ENCODE measurements at places on chromosomes 12 and 14. TPM values are rescaled to one million over a fixed set of nuclear protein-coding genes. Genes with fewer than 3 reads are reported as not detected.

CCDC175 gene
- total RNA-seq, result not detected

SOAT2 gene
- not detected for total RNA-seq

VDR gene
- total RNA-seq, result 24.0 TPM

KRT6C gene
- total RNA-seq, result not detected

- H3K4me3 ChIP-seq, result no peak overlapping the region
- H3K4me1 ChIP-seq, result no peaks in the 10 kb centered on the region
- H3K27ac ChIP-seq, result no peak overlapping the region
These were observed 107.6 kb upstream of the SYT1 start for GRCh38 chr12:78756936-78757335.

GRCh38 chr14:61238611-61239245 is 42.4 kb downstream of the TMEM30B start:
- no peaks in the 10 kb centered on the region for H3K36me3 ChIP-seq
- no peak for DNase-seq
- H3K4me3 ChIP-seq, result no peak overlapping the region

- H3K4me3 ChIP-seq, result no peak overlapping the region
- no peaks in the 10 kb centered on the region for H3K27me3 ChIP-seq
- DNase-seq, result no peak
- H3K4me1 ChIP-seq, result no peaks in the 10 kb centered on the region
- H3K27ac ChIP-seq, result no peak overlapping the region
These were observed 102.1 kb downstream of the BCL11B start for GRCh38 chr14:99169776-99170356.

DNA sequence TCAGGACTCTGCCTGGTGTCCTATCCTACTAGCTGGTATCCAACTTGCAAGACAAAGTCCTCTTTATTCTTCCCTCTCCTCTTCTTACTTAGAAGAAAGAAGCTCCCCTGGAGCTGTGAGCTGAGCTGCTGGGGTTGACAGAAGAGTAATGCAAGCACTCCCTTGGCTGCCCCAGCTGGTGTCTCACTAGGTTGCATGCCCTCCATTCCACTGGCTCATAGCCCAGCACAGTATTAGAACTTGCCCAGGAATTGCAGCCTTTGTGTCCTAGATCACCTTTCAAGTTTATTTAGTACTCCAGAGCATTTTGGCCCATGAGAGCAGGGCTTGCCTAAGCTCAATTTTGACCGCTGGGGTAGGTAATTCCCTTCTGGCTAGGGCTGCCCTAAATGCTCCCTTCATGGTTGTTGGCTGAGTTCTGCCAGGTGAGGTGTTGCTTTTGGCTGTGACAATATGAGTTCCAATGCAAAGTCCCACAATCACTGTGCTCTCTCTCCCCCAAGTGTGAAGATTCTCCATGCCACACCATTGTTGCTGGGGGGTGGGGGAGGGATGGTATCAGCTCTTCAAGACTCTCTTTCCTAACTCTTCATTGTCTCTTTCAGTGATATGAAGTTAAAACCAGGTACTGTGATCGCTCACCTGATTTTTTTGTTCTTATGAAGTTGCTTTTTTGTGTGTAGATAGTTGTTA is 317.4 kb upstream of the DDHD1 start:
- no peaks in the 10 kb centered on the region for H3K36me3 ChIP-seq
- H3K4me3 ChIP-seq, result no peak overlapping the region
- peaks cover 9% of the 10 kb centered on the region for H3K4me1 ChIP-seq
- H3K27me3 ChIP-seq, result no peaks in the 10 kb centered on the region
- peak; percentile 79 for DNase-seq

GRCh38 chr14:99516156-99516870 is 35.1 kb downstream of the CCNK start:
- no peak overlapping the region for H3K4me3 ChIP-seq
- no peaks in the 10 kb centered on the region for H3K27me3 ChIP-seq
- H3K36me3 ChIP-seq, result no peaks in the 10 kb centered on the region
- H3K27ac ChIP-seq, result no peak overlapping the region

DNA sequence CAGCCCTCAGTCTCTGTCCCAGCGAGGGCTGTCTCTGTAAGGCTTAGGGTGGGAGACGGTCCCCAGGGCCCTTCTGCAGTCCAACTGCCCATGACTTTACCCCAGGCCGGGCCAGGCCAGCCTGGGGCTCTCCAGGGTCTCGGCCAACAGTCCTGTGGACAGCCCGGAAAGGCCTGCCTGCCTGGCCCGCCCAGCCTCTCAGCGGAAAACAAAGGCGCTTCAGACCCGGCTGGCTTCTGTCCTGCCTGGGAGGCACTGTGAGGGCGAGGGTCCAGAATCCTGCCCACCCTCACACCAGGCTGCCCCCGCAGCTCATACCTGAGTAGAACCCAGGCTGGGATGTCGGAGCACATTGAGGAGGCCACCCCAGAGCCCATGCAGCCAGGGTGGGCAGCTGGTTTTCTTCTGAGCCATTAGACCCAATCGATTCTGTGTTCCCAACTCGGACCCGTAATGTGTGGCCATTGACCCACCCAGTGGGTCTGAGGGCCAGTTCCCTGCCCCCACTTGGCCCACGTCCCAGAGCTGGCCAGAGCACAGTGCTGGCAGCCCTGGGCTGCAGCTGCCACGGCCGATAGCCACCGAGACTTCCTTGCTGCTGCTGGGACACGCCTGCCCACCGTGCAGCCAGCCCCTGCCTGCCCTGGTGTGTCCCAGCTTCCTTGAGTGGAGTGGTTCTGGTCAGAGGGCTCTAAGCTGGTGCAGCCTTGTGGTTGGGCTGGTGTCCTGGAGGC is 1.6 kb downstream of the CRIP2 start:
- no peak overlapping the region for H3K4me3 ChIP-seq
- H3K27ac ChIP-seq, result peak overlapping the region; percentile 76
- DNase-seq, result no peak
- peaks cover 55% of the 10 kb centered on the region for H3K4me1 ChIP-seq
- no peaks in the 10 kb centered on the region for H3K27me3 ChIP-seq

DNA sequence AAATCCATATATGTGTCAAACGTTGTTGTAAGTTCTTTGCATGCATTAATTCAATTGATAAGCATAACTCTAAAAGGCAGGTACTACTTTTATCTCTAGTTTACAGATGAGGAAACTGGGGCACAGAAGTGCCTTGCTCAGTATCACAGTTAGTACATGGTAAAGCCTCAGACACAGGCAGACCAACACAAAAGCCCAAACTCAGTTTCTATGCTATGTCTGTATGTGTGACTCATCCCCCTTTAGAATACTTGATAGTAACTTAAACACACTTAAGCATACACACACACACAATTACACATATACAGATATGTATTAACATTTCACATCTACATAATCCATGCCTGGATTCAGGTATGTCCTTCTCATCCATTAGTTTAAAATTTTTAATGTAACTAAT is 88.0 kb downstream of the EPS8 start:
- DNase-seq, result no peak
- H3K4me3 ChIP-seq, result no peak overlapping the region
- no peaks in the 10 kb centered on the region for H3K36me3 ChIP-seq
- no peak overlapping the region for H3K27ac ChIP-seq
- peaks cover 4% of the 10 kb centered on the region for H3K4me1 ChIP-seq

DNA sequence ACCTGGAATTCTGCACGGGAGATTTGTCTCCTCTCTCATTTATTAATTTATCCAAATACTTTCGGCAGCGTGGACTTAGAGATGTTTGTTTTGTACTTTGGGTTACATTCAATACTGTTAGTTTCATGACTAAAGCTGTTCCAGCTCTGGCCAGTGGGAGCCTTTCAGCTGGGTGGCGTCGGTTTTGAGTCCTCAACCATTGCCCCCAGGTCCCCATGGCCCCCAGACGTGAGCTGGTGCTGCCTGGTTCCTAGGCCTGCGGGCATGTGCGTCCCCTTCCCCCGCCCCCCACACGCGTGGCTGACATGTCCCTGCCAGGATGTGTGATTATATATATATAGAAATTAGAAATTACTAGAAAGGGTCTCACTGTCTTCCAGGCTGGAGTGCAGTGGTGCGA is 48.2 kb downstream of the KIF26A start:
- H3K27ac ChIP-seq, result no peak overlapping the region
- H3K36me3 ChIP-seq, result no peaks in the 10 kb centered on the region
- no peak overlapping the region for H3K4me3 ChIP-seq
- DNase-seq, result no peak
- H3K4me1 ChIP-seq, result no peaks in the 10 kb centered on the region
- H3K27me3 ChIP-seq, result no peaks in the 10 kb centered on the region

- H3K27ac ChIP-seq, result no peak overlapping the region
- H3K4me3 ChIP-seq, result no peak overlapping the region
- no peaks in the 10 kb centered on the region for H3K4me1 ChIP-seq
- no peaks in the 10 kb centered on the region for H3K27me3 ChIP-seq
These were observed 27.4 kb downstream of the BCL2L14 start for GRCh38 chr12:12097891-12098690.

DNA sequence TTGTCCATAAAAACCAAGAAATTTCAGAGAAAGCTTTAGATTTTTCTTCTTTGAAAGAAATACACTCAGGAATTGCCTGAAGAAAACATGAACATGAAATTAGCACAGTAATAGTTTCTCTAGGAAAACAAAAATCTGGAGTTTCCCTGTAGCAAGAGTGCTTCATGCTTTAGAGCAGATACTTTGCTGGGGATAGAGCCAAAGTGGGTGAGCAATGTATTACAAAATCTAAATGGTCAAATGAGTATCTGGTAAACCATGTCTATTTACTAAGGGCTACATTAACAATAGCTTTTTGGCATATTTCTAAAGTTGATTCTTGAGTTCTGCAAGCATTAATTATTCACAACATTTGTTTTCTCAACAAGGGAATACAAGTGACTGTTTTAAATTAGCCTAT is 26.2 kb downstream of the AVPR1A start:
- H3K4me3 ChIP-seq, result no peak overlapping the region
- no peak overlapping the region for H3K27ac ChIP-seq
- H3K36me3 ChIP-seq, result no peaks in the 10 kb centered on the region
- DNase-seq, result no peak
- H3K4me1 ChIP-seq, result no peaks in the 10 kb centered on the region

- peaks cover 70% of the 10 kb centered on the region for H3K4me1 ChIP-seq
- no peaks in the 10 kb centered on the region for H3K36me3 ChIP-seq
- no peak overlapping the region for H3K4me3 ChIP-seq
- peak; percentile 81 for DNase-seq
- H3K27ac ChIP-seq, result peak overlapping the region; percentile 45
These were observed 39.1 kb upstream of the PNMA1 start for GRCh38 chr14:73753124-73753886.

DNA sequence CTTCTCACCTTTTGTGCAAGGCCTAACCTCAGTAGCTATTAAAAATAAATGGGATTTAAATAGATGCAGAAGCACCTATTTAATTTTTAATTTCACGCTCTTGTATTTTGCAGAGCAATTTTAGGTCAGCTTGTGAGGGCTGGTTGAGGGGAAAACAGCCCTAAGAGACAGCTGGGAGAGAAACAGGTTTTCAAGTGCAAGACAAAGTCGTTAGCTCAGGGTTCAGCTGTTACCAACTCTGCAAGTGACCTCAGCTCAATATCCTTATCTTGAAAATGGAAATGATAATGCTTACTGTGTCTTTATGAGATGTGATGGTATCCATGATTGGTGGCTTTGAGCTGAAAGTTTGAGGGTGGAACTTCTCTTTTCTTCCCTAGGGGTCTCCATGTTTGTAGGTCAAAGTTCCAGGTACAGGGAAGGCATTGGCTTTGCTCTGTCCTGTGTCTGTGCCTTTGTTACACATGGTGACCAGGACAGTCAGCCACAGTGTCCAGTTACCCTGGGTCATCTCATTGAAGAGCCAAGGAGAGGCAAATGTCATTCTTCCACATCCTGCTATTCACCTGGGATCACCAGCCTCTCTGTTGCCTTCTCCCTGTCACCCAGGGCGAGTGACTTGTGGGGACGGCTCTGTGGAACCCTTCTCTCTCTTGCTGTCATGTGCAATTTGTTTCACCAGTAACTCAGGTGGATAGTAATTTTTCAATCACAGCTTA is 100.3 kb downstream of the SAMD4A start:
- no peaks in the 10 kb centered on the region for H3K4me1 ChIP-seq
- no peaks in the 10 kb centered on the region for H3K27me3 ChIP-seq
- H3K4me3 ChIP-seq, result no peak overlapping the region
- H3K27ac ChIP-seq, result no peak overlapping the region
- no peak for DNase-seq

DNA sequence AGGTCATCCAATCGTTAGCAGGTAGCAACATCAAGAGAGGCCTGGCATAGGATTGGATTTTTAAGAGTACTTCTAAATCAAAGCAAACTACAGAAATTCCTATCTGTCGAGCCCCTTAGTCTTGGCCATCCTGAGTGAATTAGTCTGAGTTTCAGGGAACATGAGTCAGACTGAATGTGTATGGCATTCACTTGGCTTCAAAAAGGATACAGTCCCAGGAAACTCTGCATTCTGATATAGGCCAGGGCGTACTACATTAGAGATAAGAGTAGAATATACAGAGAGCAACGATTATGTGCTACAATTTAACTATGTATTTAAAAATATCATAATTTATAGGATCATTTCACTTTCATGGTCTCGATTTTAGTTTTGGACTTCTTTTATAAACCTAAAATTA is 242.2 kb downstream of the SOX5 start:
- no peak for DNase-seq
- no peaks in the 10 kb centered on the region for H3K36me3 ChIP-seq
- no peaks in the 10 kb centered on the region for H3K27me3 ChIP-seq
- H3K4me3 ChIP-seq, result no peak overlapping the region
- H3K27ac ChIP-seq, result no peak overlapping the region

- no peaks in the 10 kb centered on the region for H3K4me1 ChIP-seq
- no peak for DNase-seq
- H3K27ac ChIP-seq, result no peak overlapping the region
- H3K36me3 ChIP-seq, result no peaks in the 10 kb centered on the region
These were observed 122.4 kb upstream of the SOX5 start for GRCh38 chr12:24071842-24072241.

DNA sequence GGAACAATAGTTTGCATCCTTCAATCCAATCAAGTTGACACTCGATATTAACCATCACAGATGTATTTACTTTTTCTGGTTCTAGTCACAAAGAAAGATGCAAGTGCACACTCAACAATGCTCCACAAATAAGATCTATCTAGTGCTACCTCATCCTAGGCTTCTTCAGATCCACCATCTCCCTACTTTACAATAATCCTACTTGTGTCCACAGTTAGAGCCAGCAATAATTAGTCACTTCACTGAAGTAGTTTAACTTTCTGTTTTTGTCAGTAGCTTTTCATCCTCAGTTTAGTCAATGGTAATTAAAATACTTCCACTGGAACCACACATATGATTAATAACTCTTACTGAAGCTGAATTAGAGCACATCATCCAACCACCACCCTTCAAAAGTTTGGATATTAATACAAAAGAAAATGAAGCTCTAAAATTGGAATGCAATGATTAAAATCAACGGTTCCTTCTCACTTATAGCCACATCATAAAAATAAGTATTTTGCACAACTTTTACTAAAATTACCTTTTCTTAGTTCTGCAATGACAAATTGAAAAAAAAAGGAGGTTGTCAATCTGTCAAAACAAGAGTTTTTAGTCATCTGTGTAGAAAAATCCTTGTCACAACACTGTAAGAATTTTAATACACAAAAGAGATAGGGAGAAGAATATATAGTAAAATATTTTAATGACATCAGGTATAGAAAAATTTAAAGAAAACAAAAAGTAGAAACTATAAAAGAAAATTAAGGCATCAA is 28.2 kb upstream of the SNRPF start:
- no peaks in the 10 kb centered on the region for H3K36me3 ChIP-seq
- H3K27ac ChIP-seq, result no peak overlapping the region
- no peak for DNase-seq
- no peaks in the 10 kb centered on the region for H3K27me3 ChIP-seq
- no peak overlapping the region for H3K4me3 ChIP-seq

GRCh38 chr12:62948123-62948522 is 13.2 kb upstream of the PPM1H start:
- no peaks in the 10 kb centered on the region for H3K4me1 ChIP-seq
- no peaks in the 10 kb centered on the region for H3K27me3 ChIP-seq
- no peaks in the 10 kb centered on the region for H3K36me3 ChIP-seq
